ENCODE measurements at places on chromosomes 2 and 18.

DNA sequence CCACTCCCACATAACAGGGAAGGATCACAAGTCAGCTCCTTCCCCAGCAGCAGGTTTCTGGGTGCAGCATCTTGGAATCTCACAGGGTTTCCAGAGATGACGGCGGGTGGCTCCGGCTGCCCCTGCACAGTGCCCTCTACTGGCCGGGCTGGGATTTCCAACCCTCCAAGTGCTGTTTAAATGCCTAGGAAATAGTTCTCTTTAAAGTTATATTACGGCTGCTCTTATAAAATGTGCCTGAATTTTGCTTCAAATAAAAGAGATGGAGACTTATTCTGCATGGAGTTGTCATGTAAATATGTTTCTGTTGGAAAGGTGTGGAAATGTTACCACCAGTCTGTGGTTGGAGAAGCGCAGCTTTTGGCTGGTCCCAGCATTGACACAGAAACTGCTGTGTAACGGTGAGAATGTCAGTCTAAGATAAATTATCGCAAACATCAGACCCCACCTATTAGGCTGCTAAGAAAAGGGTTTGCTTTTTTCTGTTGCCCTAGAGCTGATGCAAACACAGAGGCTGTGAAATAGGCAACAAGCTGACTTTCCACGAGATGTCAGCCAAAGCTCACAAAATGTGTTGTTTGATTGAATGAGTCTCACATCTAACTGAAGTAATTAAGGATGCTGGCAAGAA lies 3.3 kb upstream of the HJURP start:
- no peak for DNase-seq

DNA sequence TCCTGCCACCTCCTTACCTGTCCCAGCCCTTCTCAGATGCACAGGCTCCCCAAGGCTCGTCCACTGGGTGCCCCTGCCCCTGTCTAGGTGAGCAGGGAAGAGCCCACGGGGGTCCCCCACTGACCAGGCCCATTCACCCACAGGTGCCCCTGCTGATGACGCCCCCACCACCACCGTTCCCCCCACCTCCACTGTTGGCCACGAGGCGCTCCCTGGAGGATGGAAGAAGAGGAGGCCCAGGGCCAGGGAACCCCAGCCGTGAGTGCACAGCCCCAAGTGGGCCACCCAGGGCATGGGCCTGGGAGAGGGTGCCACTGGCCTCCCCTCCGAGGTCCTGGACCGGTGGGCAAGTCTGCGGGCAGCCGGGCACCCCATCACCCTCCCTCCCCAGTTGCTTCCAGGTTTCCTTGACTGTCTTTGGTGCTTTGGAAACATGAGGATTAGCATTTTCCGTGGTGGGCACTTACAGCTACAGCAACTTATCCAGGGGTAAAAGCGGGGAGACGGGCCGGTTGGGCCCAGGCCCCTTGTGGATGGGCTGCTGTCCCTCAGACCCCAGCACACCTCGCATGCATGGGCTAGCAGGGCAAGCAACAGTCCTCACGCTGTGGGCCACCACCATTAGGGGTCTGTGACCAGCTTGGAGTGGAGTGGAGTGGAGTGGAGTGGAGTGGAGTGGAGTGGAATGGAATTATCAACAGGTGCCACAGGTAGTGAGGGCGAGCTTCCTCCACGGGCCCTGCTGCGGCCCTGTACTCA lies 13.2 kb upstream of the KLHL30 start:
- no peak for DNase-seq

DNA sequence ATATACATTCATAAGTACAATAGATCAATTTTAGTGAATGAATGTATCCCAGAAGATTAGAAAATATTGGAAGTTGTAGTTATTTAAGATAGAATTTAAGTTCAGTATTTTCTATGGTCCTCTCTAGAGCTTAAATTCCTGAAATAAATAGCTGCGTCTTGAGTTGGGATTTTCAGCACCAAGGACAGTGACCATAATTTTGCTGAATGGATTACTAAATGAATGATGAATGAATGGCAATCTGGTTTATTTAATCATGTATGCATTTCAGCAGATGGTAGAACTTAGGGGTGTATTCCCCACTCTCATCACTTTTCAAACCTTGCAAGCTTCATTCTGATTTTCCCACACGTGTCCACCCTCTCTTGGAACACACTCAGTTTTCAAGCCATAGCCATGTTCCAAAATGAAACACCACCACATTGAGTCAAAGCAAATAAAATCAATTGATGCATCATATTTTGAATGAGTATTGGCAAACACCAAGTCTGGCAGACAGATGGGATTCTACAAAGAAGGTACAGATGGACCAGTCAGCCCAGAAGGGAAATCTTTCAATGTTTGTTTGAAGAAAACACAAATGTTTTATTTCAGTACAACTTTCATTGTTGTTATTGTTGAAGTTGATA lies 362.2 kb upstream of the NXPH2 start:
- DNase-seq: no peak

DNA sequence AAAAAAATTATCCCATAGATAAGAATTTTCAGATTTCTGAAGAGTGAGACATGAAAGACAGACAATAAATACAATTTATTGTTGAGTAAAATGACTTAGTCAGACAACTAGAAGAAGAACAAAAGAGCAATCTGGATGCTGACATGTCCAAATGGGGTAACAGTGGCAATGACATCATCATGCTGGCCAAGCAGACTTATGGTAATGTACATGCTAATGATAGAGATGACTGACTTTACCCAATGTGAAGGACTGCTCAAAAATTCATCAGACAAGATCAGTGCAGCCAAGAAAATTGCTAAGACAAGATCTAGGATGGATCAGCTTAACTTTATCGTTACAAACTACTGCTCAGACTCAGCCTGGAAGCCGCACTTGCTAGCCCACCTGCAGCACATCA lies 70.5 kb upstream of the SRD5A2 start:
- no peak for DNase-seq

DNA sequence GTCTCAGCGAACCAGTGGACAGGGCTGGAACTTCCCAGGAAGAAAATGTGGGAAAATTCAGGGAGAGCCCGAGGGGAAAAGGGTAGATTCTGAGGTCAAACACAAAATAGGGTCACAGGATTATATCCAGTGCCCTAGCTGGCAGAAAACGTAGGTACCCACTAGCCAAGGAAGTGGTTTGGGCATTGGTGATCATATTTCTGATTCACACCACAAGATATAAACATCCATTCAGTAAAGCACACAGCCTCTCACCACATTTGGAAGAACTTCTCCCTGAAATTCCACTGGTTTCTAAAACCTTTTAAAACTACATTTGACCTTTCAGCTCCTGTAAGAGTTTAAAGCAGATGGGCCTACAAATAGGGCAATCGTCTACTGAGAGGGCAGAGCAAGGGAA lies 186.9 kb downstream of the TTC32 start:
- DNase-seq: no peak

DNA sequence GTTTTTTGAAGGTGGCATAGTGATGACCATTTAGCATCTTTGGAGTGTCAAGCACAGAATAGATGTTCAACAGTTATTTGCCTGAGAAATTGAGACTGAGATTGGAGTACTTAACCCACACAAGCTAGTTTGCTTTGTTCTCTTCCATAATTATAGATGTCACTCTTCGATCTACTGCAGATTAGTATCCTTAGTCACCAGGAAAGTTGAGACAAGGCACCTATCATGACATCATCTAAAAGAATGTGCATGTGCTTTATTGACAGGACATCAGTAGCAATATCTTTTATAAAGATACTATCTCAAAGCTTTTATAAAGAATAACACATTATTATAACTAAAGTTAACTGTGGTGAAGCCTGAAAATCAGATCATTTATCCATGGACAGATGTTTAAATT lies 6.4 kb downstream of the VRK2 start:
- DNase-seq: no peak

DNA sequence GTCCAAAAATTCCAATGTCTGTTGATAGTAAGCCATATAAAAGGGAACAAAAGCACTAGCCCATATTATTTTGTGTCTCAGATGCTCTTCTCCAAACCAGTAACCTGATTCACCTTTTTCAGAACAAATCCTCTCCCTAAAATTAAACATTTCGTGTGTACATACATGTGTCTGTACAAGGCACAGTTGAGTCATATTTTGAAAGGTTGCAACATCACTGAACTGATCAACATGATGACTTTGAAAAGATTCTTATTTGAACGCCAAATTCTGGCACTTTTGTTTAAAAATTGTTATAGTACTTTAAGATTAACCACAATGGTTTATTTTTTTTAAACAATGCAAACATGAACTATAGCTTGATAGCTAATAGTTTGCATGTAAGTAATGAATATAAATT lies 102.5 kb downstream of the RIT2 start:
- no peak for DNase-seq

GRCh38 chr2:213189001-213189899 lies 37.8 kb upstream of the IKZF2 start:
- DNase-seq: no peak

- DNase-seq: no peak
These were observed 99.9 kb downstream of the TFCP2L1 start for GRCh38 chr2:121185111-121185510.

- no peak for DNase-seq
These were observed 10.0 kb upstream of the D2HGDH start for GRCh38 chr2:241724259-241724974.

DNA sequence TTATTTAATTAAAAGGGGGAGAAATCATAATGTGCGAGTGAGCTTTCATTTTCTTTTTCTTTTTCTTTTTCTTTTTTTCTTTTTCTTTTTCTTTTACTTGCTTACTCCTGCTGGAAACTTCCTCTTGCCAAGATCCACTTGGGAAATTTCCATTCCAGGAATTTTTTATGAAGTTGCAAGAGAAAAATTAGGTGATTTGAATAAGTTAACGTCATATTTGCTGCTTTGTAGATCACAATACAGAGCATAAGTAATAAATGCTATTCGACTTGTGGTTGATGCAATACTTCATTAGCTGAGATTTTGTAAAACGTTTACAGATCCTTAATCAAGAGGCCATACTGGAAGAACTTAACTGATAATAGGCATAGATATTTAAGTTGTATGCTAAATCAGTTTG lies 354.7 kb upstream of the SMIM21 start:
- no peak for DNase-seq

DNA sequence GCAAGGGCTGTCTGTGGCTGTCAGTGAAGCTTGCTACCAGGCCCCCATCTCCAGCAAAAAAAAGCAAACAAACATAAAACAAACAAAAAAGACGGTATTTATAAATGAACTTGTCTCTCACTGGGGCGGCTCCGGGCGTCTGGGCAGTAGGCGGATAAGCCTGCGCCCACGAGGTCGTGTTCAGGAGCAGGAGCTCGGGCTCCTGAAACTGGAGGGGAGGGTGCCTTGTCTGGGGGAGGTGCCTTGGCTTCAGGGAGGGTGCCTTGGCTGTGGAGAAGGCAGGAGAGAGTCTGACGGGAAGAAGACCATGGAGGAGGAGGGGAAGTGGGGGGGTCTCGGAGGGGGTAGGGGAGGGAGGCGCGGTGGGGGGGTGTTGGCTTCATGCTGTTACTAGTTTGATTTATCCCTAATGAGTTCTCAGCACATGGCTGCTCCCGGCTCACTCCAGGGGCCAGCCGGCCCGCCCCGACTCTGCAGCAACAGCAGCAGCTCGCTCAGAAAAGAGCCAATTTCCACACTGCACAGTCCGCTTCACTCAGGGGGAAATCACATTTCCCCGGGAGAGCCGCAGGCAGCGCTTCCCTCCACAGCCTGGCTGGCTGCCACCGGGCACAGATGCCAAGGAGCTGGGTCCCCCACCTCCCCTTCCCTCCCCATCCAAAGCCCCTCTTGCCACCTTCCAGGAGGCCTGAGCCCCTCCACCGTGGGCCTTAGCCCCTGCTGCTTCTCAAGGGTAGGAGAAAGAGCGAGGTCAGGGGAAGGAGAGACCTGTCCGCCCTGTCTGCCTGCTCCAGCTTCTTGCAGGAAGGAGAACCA lies 38.7 kb downstream of the PSD4 start:
- DNase-seq: no peak

GRCh38 chr2:143600116-143600515 lies 470.9 kb downstream of the ARHGAP15 start:
- DNase-seq: no peak

GRCh38 chr2:31778153-31778552 lies 197.4 kb upstream of the SRD5A2 start:
- DNase-seq: no peak

DNA sequence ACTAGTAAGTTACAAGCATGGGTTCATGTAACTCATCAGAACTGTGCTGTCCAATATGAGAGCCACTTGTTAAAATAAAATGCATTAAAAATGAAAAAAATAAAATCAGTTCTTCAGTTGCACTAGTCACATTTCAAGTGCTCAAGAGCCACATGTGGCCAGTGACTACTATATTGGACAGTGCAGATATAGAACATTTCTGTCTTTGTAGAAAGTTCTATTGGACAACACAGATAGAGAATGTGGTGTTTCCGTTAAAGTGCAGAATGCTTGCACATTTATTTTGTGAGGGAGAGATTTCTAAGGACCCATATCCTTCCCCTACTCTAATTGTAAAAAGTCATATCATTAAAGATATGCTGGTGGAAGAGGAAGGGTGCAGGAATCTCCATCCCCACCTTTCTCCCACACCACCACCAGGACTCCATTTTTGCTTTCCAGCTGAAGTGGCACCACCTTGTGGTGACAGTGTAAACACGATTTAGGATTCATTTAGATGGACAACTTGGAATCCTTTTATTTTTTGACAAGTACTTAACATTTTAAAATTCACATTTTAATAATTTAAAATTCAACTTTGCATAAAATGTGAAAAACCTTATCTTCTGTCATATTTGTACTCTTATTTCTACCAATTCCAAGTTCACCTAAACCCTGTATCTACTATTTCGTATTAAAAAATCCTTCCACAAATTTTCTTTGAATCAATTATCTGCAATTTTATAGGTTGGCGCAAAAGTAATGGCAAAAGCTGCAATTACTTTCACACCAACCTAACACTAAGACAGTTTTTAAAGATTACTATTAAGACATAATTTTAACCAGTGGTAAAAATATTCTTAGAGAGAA lies 9.4 kb upstream of the CD302 start:
- DNase-seq: no peak

DNA sequence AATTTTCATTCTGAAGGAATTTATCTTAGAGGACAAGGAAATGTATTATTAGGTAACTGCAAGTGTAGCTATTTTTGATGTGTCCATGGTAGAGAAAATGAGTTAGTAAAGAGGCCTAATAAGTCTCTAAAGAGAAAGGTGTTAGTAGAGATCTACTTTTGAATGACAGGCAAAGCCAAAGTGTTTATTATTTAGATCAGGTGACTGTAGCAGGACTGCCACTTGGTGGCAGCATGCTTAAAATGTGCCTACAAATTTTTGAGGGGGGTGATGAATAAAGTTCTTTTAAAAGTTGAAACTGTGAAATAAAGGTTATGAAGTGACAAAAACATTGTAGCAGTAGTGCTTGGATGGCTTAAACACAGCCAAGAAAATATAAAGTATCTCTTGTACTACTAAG lies 421.5 kb upstream of the MEIS1 start:
- no peak for DNase-seq

GRCh38 chr2:24791452-24791851 lies 1.7 kb downstream of the PTRHD1 start:
- DNase-seq: no peak

DNA sequence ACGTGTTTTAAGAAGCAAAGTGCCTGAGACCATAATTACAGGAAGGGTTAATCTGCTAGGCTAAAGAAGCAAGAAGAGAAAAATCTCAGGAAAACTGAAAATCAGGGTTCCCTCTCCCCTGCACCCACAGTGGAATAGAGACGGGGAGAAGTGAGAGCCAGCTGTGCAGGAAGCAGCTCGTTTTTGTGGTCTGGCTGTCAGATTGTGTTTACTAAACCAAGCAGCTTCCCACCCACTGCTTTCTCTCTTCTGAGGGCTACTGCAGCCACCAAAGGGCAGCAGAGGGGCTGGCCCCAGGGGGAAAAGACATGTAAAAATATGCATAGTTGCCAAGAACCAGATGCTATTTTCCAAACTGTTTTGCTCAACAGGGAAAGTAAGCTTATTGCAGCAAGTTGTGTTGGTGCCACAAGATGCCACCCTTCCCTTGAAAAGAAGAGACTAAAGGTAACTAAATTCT lies 72.6 kb upstream of the THUMPD2 start:
- DNase-seq: peak; percentile 47

Measured in AG04450 (cell line).